Small intestine (tissue), 16 donors: ENCODE measurements at places on chromosomes 2 and 18.

GRCh38 chr18:61893309-61893970 is 633 bp upstream of the RNF152 start:
- H3K36me3 ChIP-seq, result no peaks in the 10 kb centered on the region
- H3K27me3 ChIP-seq, result peaks cover 35% of the 10 kb centered on the region
- H3K4me1 ChIP-seq, result peaks cover 4% of the 10 kb centered on the region

- no peaks in the 10 kb centered on the region for H3K27me3 ChIP-seq
- no peak overlapping the region for H3K4me3 ChIP-seq
- H3K27ac ChIP-seq, result no peak overlapping the region
- peak; percentile 7 for DNase-seq
These were observed 86.6 kb upstream of the CAVIN2 start for GRCh38 chr2:191933307-191934105.

- peak within 1 kb of the TSS; percentile 15 for H3K4me3 ChIP-seq
- peaks cover 9% of the 10 kb centered on the region for H3K4me1 ChIP-seq
- no peaks in the 10 kb centered on the region for H3K36me3 ChIP-seq
These were observed at the start of gene NXPH2 for GRCh38 chr2:138779781-138780445. NXPH2 (minus strand) TSS chr2:138780390; CDS start chr2:138780241, 149 bp downstream.

- H3K27ac ChIP-seq, result no peak overlapping the region
- DNase-seq, result peak; percentile 9
These were observed 45.1 kb upstream of the LRP1B start for GRCh38 chr2:142175813-142176338.

DNA sequence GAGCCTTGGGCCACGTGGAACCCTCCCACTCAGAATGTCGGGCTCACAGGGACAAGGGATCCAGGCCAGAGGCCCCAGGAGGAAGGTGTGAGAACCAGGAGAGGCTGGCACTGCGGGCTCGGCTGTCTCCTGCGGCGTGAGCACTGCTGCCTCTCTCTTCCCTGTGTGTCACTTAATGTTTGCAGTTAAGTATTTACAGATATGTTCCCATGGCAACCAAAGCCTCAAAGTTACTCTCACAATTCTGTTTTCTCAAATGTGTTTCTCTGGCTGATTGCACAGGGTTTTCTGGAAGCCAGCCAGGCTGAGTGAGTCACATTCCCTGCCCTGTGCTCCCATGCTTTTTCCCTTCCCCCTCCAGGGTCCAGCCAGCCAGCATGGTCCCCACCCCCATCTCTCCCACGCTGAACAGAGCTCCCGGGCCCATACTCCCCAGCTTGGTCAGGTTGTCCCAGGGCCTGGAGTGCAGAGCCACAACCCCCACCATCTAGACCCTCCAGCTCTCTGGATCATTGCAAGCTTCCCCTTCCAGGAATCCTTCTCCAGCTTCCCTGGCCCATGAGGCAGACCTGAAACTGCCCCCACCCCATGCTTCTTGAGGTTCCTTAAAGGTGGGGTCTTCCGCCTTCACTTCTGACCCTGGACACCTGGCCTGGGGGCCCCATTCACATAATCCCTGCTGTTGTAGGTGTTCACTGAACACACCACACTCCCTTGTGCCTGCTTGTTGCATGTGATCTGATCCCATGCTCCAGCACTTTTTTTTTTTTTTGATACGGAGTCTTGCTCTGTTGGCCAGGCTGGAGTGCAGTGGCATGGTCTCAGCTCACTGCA is 265.9 kb downstream of the CELF4 start:
- H3K27me3 ChIP-seq, result no peaks in the 10 kb centered on the region
- H3K4me1 ChIP-seq, result peaks cover 3% of the 10 kb centered on the region
- no peak overlapping the region for H3K27ac ChIP-seq
